ENCODE measurements at places on chromosomes 12 and 14.

GRCh38 chr14:50774542-50775267, 56.3 kb downstream of the NIN start:
- DNase-seq: no peak

DNA sequence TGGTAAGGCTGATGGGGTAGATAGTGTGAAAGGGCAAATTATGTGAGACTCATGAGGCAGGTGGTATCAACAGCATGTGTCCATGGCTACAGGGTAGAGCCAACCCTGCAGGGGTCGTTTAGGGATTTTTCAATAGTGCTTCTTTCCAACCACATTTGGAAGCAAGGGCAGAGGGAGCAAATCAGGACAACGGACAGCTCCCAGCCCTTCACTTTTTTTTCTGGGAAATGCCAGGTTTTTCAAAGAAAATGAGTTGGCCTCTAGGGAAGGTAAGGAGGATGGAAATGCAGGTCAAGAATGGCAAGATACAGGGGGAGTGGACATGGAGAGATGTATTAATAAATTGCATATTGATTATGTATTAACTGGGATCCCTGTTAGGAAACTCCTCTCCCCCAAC, 4.9 kb upstream of the CMA1 start:
- DNase-seq: no peak

GRCh38 chr12:68119250-68119649, 40.3 kb downstream of the IFNG start:
- DNase-seq: no peak

DNA sequence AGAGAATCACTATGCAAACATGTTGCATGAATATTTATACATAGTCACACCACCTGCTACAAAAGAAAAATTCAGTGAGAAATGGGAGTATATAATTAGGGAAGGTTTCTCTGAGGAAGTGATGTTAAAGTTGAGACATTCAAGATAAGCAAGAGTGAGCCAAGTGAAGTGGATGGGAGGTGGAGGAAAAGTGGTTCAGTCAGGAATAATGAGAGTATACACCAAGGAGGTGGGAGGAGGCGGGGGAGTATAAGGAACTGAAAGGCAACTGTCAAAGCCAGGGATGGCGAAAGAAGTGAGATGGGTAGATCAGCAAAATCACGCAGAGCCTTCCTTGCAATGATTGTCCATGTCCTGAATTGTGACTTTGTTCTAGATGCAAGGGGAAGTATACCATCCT, 33.7 kb downstream of the PRKD1 start:
- DNase-seq: peak; percentile 47

GRCh38 chr14:30179381-30180130, 251.9 kb upstream of the PRKD1 start:
- no peak for DNase-seq

- peak; percentile 36 for DNase-seq
Measured at GRCh38 chr12:28191051-28192048, 1.1 kb downstream of the CCDC91 start.

- DNase-seq: no peak
Measured at GRCh38 chr14:103423050-103423461, 37.8 kb downstream of the MARK3 start.

- DNase-seq: no peak
Measured at GRCh38 chr14:101395779-101396178, 165.5 kb upstream of the DIO3 start.
